ENCODE measurements at places on chromosomes 3 and 15.
A peak's percentile ranks its signal among the peaks of the same experiment; 100 is the strongest.

DNA sequence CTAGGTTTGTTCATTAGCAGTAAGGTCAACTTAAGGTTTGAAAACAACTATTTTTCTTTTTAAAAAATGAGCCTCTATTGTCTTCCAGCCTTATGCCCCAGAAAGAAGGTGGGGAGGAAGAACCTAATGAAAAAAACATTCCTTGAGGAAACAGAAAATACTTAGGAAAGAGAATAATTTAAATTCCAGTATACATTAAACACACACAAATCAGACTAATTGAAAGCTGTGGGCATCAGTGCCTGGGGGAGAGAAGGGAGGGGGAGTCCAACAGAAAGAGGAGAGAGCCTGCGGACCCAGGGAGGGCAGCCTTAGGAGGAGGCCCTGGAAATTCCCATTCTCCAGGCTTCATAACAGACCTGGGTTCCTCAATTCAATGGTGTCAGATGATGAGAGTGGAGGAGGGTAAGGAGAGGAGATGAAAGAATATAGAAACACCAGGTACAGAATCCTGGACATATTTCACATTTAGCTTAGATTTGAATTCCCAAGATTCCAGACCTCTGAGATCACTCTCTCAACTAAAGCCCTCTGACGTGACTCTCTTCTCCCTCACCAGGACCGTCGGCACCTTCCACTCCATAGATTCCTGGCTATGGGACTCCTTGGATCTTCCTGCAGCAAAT, 320.5 kb upstream of the UMPS start:
- no peak for DNase-seq

GRCh38 chr3:110821586-110821985, 250.0 kb upstream of the NECTIN3 start:
- DNase-seq: no peak

DNA sequence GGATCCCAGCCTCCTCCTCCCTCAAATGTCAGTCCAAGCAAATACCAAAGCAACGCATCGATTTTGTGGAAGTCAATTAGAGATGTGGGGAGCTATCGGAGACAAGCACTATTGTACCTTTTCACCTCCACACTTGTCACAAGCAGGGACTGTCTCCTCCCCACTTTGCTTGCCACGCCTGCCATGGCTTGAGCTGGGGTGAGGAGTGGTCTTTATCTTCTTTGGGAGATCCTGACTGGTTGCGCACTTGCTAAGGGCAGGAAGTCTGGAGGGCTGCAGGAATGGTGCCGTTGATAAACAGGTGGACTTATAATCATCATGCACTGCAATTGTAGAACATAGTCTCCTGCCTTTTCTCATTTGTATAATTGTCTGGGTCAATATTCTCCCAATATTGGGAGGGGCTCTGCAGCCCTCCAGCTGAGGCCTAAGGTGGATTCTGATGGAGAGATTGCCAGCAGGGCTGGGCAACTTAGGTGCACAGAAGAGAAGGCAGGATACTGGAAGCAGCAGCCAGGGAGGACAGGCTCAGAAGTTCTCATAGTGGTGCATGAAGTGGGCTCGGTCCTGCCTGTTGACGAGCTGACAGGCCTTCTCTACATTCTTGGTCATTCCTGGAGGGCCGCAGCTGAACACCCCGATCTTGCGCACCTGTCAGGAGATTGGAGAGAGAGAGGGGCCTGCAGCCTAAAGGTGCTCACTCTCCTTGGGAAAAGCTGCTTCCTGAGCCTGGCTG, 20.2 kb downstream of the DUOX2 start:
- no peak for DNase-seq

GRCh38 chr3:112030901-112031300, 3.6 kb upstream of the TMPRSS7 start:
- no peak for DNase-seq

GRCh38 chr15:101675015-101675414, 22.8 kb upstream of the TM2D3 start:
- DNase-seq: no peak

DNA sequence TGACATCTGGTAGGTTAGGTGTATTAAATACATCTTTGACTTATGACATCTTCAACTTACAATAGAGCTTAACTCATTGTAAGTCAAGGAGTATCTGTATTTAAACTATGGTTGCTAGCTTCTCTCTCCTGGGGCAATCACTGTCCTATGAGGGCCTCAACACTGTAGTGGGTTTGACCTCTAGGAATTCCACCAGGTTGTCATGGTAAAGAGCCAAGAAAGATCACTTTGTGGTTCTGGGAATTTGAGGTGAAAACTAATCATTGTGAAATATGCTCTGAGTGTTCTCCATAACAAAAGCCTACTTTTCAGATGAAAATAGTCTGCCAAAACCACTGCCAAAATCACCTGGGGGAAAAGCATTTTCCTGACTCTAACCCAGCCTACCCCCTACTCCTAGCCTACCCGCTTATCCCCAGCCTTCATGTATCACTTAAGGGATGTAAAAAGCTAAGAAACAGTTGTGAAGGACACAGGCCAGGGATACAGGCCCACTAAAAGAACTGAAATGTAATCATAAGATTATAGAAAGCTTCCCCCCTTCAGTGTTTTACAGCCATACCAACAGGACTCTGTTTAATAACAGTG, 723.8 kb downstream of the MECOM start:
- no peak for DNase-seq

GRCh38 chr3:124384527-124384926, 345.7 kb upstream of the UMPS start:
- DNase-seq: no peak

GRCh38 chr3:131324923-131325322, 56.7 kb upstream of the NUDT16 start:
- DNase-seq: no peak

DNA sequence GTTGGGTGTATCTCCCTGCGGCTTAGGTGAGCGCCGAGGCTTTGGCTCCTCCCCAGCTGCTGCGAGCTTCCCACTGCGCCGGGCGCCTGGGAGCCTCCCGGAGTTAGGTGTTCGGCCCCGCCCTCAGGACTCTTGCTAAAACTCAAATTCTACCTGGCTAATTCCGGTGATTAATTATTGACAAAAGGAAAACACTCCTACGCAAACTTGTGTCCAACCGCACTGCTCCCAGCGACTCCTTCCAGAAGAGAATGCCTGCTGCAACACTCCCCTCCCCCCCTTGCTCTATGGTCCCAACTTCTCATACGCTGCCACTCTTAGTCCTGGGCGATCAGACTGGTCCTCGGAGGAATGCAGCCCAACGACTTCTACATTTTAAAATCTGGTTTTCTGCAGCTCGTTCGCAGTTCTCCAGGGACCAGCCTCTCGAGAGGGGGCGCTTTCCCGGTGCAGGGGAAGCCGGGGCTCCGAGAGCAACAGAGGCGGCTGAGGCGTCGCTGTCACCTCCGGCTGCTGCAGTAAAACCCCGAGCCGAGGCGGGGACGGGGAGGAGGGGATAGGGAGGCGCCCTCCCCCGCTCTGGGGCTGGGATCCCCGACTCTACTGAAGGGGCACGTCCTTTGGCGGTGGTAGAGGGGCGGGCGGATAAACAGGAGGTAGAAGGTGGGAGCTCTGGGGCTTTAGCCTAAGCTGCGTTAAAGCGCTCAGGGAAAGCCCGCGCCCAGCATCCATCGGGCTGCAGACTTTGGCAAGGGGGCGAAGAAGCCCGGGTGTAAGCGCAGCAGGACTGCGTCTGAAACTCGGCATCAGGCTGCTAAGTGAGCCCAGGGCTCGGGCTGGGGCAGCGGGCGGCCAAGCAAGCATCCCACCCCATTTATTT, at the start of gene SPTSSB:
Gene SPTSSB, minus strand, starts transcription at position 77 of the 880 bp plus-strand sequence. CDS start 25,194 bp downstream, outside the sequence.
- DNase-seq: no peak

DNA sequence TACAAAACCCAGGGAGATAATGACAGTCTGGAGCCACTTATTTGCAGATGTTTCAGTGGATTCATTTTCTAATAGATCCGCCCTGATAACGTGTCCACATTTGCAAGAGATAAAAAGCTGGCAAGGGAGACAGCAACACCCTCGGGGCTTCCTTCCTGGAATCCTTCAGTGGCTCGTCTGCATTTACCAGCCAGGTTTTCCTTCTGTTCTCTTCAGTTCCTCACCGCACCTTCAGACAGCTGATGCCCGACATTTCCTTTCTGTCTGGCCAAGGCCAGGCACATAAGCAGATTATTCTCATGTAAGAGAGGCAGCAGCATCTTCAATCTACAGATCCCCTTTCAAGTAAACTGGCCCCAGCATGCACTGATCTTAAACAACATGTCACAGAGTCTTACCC, 56.2 kb upstream of the SPATA12 start:
- no peak for DNase-seq

DNA sequence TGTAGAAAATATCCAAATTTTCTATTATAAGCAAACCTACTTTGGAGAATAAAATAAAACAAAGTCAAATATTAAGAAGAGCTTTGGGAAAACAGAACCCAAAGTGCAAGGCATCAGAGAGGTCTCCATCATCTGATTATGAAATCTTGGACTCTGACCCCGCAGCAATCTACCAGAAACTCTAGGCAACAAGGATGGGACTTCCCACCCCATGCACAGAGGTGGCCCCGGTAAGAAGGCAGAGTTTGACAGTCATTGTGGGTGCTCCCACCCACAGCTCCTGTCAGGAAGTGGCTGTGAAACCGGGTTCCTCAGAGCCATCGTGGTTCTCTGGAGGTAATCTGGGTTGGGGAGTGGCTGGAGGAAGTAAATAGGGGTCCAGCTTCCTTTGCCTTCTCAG, 37.0 kb upstream of the TJP1 start:
- DNase-seq: no peak

DNA sequence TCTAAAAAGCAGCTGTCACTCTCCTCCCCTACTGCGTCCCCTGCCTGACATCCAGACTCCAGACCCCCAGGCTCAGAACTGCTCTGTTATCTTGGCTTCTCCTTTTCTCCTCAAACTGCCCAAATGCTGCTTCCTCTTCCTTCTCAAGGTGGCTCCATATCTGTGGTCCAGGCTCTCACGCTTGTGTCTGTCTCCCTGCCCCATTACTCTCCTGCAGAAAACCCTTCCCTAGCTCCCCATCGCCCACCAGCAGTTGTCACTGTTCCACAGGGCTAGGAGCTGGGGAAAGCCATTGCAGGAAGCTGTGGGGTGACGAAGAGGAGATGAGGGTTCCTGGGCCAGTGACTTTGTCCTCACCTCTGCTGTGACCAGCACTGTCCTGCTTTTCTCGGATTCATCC, 30.7 kb upstream of the CGNL1 start:
- no peak for DNase-seq

DNA sequence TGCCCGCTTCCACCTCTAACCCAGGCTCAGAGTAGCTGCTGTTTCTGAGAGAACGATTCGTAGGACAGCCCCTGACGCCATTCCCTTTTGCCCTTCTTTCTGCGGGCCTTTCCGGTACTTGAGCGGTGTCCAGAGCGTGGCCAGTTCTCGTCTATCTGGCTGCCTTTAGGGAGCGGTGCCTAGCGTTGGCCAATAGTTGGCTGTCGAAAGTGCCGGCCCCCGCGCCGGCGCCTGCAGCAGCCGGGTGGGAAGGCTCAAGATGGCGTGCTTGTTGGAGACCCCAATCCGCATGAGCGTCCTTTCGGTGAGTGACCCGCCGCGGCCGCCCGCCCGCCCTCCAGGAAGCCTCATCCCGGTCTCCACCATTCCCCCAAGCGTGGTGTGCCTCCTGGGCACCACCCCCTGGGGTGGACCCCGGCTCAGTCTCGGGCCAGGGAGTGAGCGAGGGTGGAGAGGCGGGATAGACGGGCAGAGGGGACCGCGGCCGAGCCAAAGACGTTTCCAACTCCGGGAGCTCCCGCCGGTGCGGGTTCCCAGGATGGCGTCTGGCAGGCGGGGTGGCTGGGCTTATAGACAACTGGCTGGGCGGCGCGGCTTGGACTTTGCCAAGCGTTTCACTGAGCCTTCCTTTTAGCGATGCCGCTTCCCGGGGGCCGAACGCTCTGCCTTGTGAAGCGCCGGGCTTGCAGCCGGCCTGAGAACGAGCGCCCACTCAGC, at the start of gene ARMC8:
Gene ARMC8, plus strand, starts transcription at position 6 of the 717 bp plus-strand sequence. Its CDS starts 254 bp downstream, at position 260.
- DNase-seq: peak; percentile 29

- DNase-seq: no peak
These were observed 150.5 kb upstream of the LPP start for GRCh38 chr3:188003188-188004171.

- DNase-seq: no peak
These were observed 79.3 kb downstream of the EEFSEC start for GRCh38 chr3:128232376-128233178.

GRCh38 chr3:45283471-45283870, 57.4 kb upstream of the TMEM158 start:
- no peak for DNase-seq

GRCh38 chr3:18891641-18892040, 256.7 kb upstream of the KCNH8 start:
- no peak for DNase-seq

GRCh38 chr3:78434801-78435200, 1333.0 kb downstream of the ROBO1 start:
- DNase-seq: no peak

DNA sequence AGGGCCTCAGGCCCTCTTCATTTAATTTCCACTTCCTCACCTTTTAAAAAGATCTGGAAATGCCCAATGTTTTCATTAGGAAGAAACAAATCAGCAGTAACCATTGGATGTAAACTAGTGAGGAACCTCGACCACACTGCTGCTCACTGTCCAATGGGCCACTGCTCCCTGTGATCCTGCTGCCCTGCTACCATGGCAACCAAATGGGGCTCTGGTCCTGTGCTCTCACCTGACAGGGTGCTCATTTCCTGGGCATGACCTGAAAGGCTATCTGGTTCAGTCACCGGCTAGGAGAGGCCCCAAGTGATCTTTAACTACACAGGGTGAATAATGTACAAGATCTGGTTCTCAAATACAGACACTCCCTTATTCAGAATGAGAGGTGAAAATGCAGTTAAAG, 54.6 kb downstream of the ARHGEF3 start:
- DNase-seq: no peak

DNA sequence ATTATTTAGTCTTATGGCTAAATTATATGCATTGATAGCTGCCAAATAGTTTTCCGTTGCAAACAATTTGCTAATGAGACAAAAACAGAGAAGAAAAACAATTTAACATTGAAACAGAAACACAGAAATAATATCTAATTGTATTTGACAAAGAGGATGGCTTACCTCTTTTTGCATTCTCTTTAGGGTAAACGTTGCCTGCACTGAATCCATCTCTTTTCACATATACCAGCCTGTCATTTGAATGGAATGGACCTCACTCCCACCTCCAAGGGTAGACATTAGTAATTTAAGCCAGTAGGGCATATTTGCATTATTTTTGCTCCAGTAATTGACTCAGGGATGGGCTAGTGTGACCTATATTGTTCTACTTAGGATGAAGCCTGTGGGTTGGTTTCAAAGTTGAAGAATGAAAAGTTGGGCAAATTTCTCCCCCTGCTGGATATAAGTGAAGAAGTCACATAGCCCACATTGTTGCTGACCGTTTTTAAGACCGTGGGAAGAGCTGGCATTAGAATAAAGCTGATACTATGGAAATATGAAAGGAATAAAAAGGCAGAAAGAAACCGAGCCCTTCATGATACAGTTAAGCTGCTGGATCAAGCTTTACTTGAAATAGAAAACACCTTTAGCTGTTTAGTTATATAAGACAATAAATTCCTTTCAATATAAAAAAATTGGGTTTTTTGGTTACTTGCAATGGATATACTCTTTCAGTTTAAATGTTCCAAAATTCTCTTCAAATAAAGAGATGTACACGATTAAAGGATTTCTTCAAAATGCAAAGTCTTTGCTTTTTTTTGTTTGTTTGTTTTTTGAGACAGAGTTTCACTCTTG, 26.9 kb downstream of the PIERCE2 start:
- DNase-seq: peak; percentile 81

- no peak for DNase-seq
These were observed 98.1 kb downstream of the SEMA5B start for GRCh38 chr3:122929188-122930062.

- no peak for DNase-seq
These were observed 158.2 kb downstream of the CHDH start for GRCh38 chr3:53688066-53688465.

- DNase-seq: no peak
These were observed 26.9 kb upstream of the ZNF280D start for GRCh38 chr15:56760186-56760585.

- no peak for DNase-seq
These were observed 5.3 kb downstream of the IP6K2 start for GRCh38 chr3:48711727-48712126.

Data from AML-193 (cell line).